Fibroblast of lung (primary cell): ENCODE measurements at places on chromosomes 1 and 21.
A peak's percentile ranks its signal among the peaks of the same experiment; 100 is the strongest.

- DNase-seq, result peak; percentile 79
These were observed 46.4 kb upstream of the TSPAN2 start for GRCh38 chr1:115135681-115136080.

- no peak for DNase-seq
These were observed 129.7 kb upstream of the NFIA start for GRCh38 chr1:60952612-60953111.

GRCh38 chr1:232956081-232956480, 5.7 kb downstream of the NTPCR start:
- no peak for DNase-seq

- no peak for DNase-seq
These were observed 18.7 kb upstream of the FAM78B start for GRCh38 chr1:166185526-166185925.

GRCh38 chr1:174153825-174154107, 5.6 kb upstream of the RABGAP1L start:
- DNase-seq, result no peak

DNA sequence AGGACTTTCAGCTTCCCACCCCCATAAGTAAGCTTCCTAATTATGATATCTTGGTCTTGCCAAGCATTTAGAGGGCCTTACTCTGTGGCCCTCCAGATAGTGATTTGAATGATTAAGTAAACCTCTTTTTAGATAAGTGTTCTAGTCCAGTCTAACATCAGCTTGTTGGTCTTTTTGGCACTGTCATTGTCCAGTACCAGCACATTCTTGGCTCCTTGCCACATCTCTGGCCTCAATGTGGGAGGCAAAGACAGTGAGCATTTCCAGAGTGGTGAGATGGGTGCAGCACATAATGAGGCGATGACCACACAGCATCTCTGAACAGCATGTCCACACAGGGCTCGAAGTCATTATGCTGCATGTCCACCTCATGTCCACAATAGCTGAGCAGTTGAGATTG, 6.1 kb downstream of the CAPZA1 start:
- peak; percentile 50 for DNase-seq

GRCh38 chr1:86052948-86053698, 103.4 kb downstream of the COL24A1 start:
- DNase-seq, result no peak

GRCh38 chr1:89605692-89606091, 27.2 kb upstream of the LRRC8C start:
- DNase-seq, result peak; percentile 72

- no peak for DNase-seq
These were observed 352.1 kb downstream of the ST6GALNAC3 start for GRCh38 chr1:76426606-76427005.

DNA sequence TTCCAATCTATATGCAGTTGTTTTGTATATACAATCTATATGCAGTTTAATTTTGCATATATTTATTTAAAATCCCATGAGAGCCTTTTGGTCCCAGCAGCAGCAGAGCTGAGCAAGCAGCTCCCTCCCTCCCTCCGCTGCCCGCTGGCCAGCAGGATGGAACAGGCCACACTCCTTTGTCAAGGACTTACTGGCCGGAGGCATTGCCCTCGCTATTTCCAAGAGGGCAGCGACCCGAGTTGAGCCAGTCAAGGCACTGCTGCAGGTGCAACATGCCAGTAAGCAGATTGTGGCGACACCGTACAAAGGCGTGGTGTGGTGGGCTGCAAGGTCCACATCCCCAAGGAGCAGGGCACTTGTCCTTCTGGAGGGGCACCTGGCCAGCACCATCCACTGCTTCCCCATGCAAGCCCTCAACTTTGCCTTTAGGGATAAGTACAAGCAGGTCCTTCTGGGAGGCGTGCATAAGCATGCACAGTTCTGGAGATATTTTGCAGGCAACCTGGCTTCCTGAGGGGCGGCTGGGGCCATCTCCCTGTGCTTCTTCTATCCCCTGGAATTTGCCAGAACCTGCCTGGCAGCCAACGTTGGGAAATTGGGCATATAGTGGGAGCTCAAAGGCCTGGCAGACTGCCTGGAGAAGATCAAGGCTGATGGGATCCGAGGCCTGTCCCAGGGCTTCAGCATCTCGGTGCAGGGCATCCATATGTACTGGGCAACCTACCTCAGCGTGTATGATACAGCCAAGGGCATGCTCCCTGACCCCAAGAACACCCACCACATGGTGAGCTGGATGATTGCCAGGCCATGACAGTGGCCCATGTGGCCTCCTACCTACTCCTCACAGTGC, 92.2 kb downstream of the OSBPL9 start:
- no peak for DNase-seq
